NCI-H2081 treated with DMSO at 0.1 percent for 48 hours (cell line): ENCODE measurements at places on chromosomes 7 and 10.
A peak's percentile ranks its signal among the peaks of the same experiment; 100 is the strongest.

DNA sequence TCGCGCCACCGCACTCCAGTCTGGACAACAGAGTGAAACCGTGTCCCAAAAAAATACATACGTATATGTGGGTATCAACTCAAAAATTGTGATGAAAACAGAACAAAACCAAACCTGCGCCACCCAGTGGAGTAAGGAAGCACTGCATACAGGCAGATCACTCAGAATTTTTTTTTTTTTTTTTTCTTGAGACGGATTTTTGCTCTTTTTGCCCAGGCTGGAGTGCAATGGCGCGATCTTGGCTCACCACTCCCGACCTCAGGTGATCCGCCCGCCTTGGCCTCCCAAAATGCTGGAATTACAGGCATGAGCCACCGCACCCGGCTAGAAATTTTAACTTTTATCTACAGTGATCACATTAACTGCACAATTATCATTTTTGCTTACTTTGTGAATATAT lies 9.1 kb upstream of the TMEM236 start:
- DNase-seq, result no peak

DNA sequence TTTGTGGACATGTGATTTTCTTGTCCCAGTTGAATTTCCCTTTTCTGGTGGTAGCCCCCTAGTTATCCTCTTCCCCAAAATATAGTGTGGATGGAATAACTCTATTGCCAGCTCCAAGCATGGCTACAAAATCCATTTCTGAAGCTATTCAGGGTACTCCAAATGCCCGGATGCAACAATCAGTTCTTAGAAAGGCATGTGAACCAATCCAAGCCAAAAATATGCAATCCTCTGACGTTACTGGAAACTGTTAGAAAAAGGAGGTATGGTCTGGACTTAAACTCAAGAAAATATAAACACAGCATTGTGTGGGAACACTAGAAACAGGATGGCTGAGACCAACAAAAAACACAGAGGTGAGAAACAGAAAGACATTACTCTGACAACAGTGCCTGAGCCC lies 347.0 kb downstream of the GPAM start:
- no peak for DNase-seq

- DNase-seq, result no peak
Measured at GRCh38 chr7:142668495-142668894, 80.8 kb upstream of the PRSS1 start.

DNA sequence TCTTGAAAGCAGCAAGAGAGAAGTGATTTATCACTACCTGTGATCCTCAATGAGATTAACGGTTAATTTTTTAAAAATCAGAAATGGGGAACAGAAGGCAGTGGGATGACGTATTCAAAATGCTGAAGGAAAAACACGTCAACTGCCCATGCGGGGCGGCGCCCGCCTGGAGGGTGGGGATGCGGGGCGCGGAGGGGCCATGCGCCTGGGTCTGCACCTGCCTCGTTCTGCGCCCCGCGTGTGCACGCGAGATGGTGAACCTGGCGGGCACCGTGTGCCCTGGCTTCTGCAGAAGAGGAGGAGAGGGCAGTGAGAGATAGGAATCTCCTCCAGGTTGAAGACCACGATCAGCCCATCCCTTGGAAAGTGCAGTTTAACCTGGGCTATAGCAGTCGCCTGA lies 79.3 kb upstream of the ZNF32 start:
- no peak for DNase-seq

DNA sequence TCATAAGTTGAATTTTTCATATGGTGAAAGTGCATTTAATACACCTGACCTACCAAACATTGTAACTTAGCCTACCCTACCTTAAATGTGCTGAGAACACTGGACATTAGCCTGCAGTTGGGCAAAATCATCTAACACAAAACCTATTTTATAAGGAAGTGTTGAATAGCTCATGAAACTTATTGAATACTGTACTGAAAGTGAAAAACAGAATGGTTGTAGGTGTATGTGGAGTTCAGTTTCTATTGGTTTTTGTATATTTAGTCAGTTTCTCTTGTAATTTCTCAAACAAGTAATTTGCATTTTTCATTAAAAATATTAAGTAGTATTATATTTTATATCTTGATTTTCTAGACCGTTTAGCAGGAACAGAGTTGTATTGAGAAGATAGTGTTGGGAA lies 15.3 kb downstream of the CCDC7 start:
- no peak for DNase-seq

- no peak for DNase-seq
Measured at GRCh38 chr10:110209454-110209925, 2.1 kb downstream of the MXI1 start.

DNA sequence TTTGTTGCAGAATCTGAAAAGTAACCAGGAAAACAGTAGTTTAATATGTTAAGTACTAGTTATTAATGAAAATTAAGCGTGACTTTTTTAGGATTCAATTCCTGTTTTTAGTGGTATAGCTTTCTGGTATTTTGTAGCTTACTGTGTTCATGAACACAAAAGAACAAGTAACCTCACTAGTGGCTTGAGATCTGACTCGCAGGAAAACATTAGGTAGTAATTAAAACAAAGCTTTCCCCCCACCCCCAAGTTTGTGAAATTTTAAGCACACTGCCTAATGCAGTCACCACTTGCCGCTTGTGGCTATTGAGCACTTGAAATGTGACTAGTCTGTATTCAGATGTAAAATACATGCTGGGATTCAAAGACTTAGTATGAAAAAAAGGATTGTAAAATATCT lies 102.5 kb upstream of the RPA3 start:
- no peak for DNase-seq

DNA sequence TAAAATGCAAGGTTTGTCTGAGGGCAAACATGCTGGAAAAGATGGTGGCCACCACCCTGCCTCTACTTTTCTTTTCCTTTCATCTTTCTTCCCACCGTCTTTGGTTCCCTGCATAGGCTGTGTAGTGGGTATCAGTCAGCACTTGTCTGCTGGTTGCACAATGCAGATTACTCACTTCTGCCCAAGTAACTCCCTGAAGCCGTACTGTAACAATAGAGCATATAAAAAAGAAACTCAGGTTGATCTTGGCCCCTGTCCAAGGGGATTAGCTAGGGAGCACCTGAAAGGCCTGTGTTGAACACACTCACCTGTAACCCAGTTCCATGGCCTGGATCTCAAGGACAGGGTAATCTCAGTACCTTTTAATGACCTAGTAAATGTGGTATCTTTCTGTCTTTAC lies 533.0 kb upstream of the GALNT17 start:
- no peak for DNase-seq

- DNase-seq, result no peak
Measured at GRCh38 chr7:135195968-135196629, 15.2 kb downstream of the WDR91 start.

- no peak for DNase-seq
Measured at GRCh38 chr10:5570979-5571810, 46.4 kb downstream of the CALML3 start.

DNA sequence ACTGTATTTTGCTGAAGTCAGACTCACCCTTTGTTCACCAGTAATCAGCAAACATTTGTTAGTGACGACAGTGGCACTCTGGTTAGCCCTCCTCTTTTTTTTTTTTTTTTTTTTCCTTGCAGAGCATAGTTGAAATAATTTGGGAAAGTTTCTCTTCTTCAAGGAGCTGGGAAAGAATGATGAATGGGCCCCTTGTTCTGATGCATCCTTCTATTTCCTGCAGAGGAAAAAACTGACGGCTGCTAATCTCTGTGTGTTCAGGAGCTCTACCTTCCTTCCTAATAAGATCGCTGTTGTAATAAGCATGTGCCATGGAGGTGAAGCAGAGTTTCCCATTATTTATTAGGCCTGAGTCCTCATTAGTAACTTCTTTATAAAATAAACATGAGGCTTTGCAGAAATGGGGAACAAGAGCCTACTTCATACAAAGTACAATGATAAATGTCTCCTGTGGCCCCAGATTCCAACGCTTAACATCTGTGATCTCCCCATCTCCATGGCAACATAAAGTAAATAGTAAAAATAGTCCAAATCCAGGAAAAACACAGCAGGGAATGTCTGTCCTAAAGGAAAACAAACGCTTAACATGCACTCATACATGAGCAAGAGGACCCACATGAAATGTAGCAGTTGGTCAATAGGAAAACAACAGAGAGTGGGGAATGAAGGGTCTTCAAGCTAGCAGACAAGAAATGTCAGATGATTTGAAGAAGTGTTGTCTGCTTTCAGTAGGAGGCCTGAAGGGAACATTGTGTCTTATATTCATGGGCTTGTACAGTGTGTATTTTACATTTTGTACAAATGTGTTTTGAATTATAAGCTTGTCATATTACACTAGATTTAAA lies 59.1 kb upstream of the CALD1 start:
- no peak for DNase-seq

DNA sequence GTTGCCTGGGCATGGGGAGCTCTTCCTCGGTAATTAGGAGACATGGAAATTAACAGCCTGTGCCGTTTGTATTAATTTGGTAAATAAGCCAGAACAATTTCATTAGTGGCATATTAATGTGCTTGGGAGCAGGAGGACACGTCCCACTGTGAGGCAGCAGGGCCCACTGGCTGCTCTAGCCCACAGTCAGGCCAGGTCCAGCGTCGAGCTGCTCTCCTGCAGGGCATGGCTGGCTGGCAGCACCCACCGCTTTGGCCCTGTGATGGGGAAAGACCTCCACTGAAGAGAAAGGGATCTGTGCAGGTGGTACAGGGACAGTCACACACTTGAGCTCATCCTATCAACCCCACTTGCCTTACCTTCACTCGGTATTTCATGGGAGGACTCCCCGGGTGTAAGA lies 37.5 kb upstream of the LRRC4 start:
- no peak for DNase-seq

DNA sequence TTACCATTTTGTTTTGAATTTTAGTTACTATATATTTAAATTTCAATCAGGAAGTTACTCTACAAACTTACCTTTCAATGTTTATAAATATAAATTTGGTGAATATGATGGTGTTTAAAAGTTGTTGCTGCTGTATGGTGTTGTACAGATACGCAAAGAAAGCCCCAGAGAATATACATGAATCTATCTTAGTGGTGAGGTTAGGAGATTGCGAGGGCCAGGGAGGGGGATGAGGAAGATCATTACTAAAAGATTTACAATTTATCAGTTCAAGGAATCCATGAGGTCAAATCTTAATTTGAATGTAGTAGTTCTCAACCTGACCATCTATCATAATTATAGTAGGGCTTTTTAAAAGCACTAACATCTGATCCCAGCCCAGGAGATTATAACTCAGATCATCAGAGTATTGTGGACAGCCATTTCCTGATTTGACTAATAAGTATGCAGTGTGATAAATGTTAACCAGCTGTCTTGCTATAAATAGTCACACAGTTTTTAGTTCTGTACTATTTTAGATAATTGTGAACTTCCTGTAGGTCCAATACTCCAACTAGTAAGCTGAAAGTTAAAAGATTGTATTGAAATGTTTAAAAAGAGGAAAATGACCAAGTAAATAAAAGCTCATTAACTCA lies 23.6 kb downstream of the FAM3C start:
- DNase-seq, result no peak

- no peak for DNase-seq
Measured at GRCh38 chr7:151057506-151057988, at the start of gene CDK5. TSS of gene CDK5 (minus strand) at chr7:151057897. CDS start at chr7:151057848, 49 bp downstream.

DNA sequence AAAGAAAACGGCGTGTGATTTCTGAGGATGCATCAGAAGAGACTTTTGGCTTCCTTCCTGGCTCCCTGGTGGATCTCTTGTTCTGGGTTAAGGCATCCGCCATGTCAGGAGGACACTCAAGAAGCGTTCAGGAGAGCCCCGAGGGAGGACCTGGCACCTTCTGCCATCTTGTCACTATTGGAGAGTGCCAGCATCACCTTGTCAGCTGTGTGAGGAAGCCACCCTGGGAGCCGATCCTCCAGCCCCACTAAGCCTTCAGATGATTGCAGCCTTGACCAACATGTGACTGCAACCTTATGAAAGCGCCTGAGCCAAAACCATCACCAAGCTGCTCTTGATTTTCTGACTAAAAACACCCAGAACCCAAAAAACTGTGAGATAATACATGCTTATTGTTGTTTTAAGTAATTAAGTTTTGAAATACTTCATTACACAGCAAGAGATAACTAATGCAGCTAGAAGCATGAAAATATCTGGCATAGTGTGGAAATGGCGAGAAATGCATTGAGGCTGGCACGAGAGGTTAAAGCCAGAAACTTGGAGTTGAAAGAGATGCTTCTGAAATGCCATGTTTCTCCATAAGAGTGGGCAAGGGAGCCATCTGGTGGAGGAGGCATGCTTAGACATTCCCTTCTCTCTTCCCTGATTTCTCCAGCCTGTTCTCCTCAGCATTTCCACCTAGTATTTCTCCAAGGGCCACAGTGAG lies 5.4 kb upstream of the ZFYVE27 start:
- DNase-seq, result peak; percentile 29

DNA sequence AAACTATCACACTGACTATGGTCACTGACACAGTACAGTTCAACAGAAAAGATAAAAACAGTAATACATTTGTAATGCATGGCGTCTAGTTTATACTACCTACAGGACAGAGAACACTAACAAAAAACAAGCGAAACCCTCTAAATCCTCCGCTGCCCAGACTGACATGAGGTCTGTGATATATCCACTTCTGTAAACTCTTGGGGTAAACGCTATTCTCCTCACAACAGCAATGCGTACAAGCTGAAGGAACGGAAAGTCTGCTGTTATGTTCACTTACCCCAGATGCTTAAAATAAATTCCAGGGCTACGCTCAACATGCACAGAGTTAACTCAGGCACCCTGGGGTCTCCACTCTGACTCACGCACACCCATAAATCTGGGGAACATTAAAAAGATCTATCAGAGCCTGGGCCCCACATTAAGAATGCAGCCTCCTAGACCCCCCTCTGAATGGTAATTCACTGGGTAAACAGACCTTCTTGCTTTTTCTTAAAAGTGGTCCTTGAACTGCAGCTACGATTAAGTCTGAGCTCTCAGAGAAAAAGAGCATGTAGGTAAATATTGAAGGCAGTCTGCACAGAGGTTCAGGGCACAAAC lies 105.6 kb downstream of the CTBP2 start:
- DNase-seq, result no peak

DNA sequence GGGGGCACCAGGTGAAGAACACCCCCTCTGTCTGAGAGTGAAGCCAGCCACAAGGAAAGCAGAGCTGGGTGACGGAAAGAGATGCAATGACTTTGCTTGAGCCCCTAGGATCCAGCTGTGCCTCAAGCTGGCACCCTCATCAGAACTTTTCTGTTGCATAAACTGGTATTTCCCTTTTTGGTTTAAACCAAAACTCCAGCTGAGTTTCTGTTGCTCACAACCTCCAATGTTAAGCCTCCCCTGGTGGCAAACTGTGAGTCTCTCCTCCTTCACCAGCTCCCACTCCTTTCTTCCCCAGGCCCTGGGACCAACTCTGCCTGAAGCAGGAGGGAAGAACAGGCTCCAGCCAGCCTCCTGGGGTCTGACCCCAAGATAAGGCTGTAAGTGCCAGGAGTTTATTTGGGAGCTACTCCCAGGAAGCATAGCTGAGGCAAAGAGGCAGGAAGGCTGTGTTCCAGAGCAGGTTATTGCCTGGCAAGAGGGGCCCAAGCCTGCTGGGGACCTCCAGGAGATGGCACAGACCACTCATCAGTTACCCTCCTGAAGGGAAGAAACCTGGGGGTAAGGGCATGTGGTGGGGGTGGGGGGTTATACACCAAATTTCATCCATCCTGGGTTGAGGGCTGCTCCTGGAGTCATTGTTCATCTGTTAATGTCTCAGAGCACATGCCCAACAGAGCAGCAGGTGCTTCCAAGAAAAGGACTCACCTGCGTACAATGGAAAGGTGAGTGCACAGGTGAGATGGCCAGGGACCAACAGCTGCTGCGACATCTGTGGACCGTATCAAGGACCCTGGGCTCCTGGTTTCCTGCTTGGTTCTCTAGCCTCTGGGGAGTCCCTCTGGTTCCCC lies 73.3 kb upstream of the NANOS1 start:
- DNase-seq, result no peak

GRCh38 chr10:132452216-132452650 lies 55.2 kb downstream of the PWWP2B start:
- no peak for DNase-seq

- DNase-seq, result no peak
Measured at GRCh38 chr10:34916314-34916713, 101.2 kb upstream of the PARD3 start.
